A673 (cell line): ENCODE measurements at places on chromosomes 2 and 18.

DNA sequence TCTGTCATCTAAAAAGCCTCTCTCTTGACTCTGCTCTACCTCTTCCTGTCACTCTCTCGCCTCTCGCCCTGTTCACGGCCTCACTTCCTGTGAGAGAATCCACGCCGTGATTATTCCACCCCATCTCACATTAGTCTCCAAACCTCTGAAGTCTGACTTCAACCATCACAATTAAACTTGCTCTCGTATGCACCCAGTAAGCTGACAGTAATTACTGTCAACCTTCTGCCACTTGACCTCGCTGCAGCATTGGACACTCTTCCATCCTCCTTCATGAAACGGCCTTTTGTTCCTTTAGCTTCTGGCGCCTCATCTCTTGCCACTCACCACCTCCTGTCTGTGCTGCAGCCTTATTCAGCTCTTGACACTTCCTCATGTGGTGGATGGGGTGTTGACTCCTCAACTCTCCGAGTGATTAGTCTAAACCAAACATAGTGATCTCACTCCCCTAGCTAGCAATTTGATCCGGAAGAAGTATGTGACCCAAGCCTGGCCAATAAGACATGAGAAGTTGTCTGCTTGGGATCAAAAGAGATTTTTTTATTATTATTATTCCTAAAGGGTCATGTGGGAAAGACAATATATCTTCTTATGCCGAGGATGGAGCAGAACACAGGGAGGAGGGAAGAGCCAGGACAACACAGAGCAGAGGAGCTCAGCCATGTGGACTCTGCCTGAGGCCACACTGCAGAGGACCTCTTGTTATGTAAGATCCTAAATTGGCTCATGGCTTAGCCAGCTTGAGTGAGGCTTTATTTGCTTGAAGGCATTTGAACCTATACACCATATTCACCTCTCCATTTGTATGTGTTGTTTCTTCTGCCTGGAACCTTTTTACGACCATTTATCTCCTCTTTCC, 38.4 kb upstream of the MYO1B start:
- no peak for DNase-seq

GRCh38 chr2:55010149-55010591, 40.1 kb downstream of the RTN4 start:
- DNase-seq = peak; percentile 79

GRCh38 chr18:45449418-45450227, 165.7 kb upstream of the SLC14A2 start:
- no peak for DNase-seq

GRCh38 chr2:16824472-16824871, 158.8 kb upstream of the CYRIA start:
- no peak for DNase-seq

- no peak for DNase-seq
These were observed 157.4 kb downstream of the FBXO15 start for GRCh38 chr18:73990258-73990657.

DNA sequence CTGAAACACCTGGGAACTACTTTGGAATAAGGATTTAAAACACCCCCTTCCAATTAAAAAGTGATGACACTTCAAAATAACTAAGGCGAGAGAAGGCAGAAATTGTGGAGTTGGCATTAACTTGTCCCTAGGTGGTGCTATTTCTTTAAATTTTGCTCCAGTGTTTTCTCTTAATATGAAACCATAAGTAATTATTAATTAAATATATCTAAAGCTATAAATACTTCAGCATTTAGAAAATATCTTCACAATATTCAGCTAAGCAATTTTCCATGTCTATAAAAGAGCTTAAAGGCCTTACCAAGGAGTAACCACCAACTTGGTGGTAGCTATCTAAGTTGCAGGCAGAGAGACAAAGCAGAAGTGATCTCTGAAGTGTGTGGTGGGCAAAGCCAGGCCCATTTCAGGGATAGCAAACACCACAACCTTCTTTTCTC, 186.8 kb upstream of the PGAP1 start:
- peak; percentile 60 for DNase-seq

GRCh38 chr2:134692499-134692898, 26.3 kb downstream of the TMEM163 start:
- no peak for DNase-seq

DNA sequence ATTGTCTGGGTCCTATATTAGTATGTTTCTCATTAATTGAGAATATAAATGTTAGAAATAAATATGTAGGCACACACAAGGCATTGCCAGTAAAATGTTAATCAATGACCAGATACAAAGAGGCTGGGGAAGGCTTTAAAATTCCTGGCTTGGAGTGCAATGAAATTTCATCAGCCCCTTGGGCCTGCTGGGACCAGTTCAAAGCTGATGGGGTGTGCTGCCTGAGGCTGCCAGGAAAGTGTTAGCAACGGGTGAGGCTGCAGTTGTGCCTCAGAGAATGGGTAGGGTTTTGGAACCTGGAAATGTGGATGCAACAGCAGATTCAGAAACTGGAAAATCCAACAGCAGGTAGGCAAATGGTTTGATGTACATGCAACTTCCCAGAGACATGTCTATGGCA, 68.9 kb downstream of the DIPK1C start:
- no peak for DNase-seq

GRCh38 chr2:81734981-81735380, 1430.4 kb upstream of the LRRTM1 start:
- no peak for DNase-seq

- DNase-seq = no peak
These were observed 121.2 kb downstream of the OSBPL6 start for GRCh38 chr2:178315488-178315948.

GRCh38 chr2:13822365-13822764, 810.2 kb upstream of the LRATD1 start:
- DNase-seq = no peak

- DNase-seq = peak; percentile 27
These were observed 69.6 kb downstream of the TRAPPC12 start for GRCh38 chr2:3449086-3449485.

GRCh38 chr2:212005085-212005671, 533.4 kb downstream of the ERBB4 start:
- DNase-seq = peak; percentile 83
